ENCODE measurements at places on chromosomes 3 and 15.

- no peak for DNase-seq
These were observed 773.5 kb downstream of the SQOR start for GRCh38 chr15:46408312-46408711.

GRCh38 chr3:30511524-30512251, 94.7 kb upstream of the TGFBR2 start:
- peak; percentile 17 for DNase-seq

- DNase-seq, result no peak
These were observed 11.3 kb upstream of the PIAS1 start for GRCh38 chr15:68042855-68043222.

GRCh38 chr3:126147932-126148683, 32.3 kb downstream of the ALDH1L1 start:
- DNase-seq, result no peak

GRCh38 chr15:32859251-32859650, 141.4 kb downstream of the GREM1 start:
- no peak for DNase-seq

- peak; percentile 22 for DNase-seq
These were observed 8.1 kb downstream of the FAM131A start for GRCh38 chr3:184345317-184346144.

Measured in activated CD4-positive, alpha-beta T cell treated with anti-CD3 and anti-CD28 coated beads, Interleukin-10, Interleukin-2, amounts not matched to agents 100 ng/mL and 50 ng/mL, durations not matched to agents 16 hours and 8 hours (primary cell).